ENCODE measurements at places on chromosomes 1 and 21.

- DNase-seq = no peak
Observed at GRCh38 chr1:6180268-6180706, at the start of gene CHD5. CHD5 (minus strand) TSS chr1:6180321; CDS start chr1:6180023, 298 bp downstream.

DNA sequence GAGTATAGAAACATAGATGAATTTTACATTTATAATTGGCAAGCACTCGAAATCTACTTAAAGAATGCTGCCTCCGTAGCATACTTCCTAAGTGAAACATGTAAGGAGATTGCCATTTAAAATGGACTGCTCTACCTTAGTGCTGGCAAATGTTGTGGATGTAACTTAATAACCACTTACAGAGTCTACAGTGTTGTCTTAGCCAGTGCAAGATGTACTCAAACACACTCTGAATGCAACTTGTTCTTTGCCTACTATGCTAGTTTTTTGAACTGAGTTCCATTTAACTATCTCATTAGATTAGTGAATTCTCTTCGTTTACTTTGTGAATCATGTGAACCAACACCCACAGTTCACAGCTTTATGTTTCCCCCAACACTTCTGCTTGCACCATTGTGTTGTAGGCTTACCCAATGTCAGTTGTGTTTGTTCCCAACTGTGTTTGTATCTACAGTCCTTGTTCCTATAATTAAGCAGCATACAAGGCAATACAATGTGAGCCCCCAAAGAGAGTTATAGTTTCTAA lies 345.5 kb upstream of the LYPLAL1 start:
- no peak for DNase-seq

- no peak for DNase-seq
Observed at GRCh38 chr1:98661544-98662355, at the start of gene SNX7. SNX7 (plus strand) TSS chr1:98661721; CDS start chr1:98661732, 11 bp downstream.

DNA sequence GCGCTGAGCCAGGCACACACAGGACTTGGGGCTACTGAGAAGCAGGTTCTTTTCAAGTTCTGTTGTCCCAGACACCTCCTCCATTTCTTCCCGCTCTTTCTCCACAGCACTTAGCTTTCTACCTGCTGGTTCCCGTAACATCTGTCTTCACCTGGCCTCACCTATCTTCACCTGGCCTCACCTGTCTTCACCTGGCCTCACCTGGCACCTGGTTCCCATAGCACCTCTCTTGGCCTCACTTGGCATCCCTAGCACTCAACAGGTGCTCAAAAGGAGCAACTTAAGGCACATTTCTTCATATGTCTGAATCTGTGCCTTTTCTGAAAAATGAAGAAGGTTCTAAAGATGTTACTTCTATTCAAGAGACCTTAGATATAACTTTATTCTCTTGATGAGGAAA lies 10.4 kb downstream of the KCNK1 start:
- no peak for DNase-seq

- no peak for DNase-seq
Observed at GRCh38 chr1:30527511-30528140, 195.8 kb downstream of the MATN1 start.

GRCh38 chr1:160860840-160861505 lies 1.7 kb downstream of the CD244 start:
- no peak for DNase-seq

DNA sequence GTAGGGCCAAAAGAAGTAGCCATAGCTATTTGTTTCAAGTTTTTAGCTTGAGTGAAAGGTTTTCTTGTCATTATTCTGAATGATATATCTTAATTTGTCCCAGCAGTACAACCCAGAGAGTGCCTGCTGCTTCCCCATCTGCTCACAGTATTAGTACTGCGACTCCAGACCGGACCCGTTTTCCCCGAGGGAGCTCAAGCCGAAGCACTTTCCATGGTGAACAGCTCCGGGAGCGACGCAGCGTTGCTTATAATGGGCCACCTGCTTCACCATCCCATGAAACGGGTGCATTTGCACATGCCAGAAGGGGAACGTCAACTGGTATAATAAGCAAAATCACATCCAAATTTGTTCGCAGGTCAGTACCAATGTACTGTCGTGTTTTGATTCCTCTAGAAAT lies 37.2 kb upstream of the C1orf115 start:
- no peak for DNase-seq

DNA sequence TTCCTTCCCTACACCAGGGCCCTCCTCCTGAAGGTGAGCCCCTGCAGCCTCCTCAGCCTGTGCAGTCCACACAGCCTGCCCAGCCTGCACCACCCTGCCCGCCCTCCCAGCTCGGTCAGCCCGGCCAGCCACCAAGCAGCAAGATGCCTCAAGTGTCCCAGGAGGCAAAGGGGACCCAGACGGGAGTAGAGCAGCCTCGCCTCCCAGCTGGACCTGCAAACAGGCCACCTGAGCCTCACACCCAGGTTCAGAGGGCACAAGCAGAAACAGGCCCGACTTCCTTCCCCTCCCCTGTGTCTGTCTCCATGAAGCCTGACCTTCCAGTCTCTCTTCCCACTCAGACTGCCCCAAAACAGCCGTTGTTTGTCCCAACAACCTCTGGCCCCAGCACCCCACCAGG lies 38.8 kb downstream of the ZBTB17 start:
- DNase-seq = no peak

DNA sequence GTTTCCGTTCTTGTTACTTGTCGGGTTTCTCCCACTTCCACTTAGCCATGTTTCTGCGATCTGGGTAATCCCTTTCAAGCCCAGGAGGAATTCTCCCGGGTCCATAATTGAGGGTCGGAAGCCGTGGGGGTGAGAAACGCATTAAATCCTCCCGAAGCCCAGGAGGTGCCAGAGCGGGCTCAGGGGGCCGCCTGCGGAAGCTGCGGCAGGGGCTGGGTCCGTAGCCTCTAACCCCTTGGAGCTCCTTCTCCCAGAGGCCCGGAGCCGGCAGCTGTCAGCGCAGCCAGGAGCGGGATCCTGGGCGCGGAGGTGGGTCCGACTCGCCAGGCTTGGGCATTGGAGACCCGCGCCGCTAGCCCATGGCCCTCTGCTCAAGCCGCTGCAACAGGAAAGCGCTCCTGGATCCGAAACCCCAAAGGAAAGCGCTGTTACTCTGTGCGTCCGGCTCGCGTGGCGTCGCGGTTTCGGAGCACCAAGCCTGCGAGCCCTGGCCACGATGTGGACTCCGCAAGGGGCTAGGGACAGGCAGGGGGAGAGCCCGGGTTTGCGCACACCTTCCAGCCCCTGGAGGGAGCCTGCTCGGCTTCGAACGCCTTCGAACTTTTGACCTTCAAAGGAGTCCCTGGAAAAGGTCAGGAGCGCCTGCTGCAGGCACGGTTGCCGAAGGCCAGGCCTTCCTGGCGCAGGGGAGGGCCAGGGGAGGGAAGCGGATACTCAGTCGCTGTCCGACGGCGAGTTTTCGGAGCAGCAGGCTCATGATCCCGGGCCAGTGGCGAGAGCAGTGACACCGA lies 1.7 kb upstream of the SIM2 start:
- no peak for DNase-seq

- DNase-seq = no peak
Observed at GRCh38 chr1:29986986-29987385, 736.4 kb downstream of the MATN1 start.

DNA sequence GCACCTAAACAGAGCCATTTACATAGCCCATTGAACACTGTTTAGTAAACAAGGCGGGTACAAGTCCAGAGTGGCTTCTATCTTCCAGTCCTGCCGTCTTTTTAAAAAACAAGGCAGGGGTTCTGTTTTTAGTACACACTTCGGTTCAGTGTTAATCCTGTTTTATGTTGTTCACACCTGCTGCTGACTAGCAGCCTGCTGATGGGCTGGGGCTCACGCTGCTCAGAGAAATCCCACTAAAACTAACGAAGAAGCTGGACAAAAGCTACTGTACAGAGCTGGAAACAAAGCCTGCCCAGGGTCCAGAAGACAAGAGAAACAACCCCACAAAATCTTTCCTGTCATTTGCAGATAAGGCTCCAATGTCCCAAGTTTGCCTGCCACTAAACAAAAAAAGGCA lies 13.2 kb downstream of the ESRRG start:
- no peak for DNase-seq

DNA sequence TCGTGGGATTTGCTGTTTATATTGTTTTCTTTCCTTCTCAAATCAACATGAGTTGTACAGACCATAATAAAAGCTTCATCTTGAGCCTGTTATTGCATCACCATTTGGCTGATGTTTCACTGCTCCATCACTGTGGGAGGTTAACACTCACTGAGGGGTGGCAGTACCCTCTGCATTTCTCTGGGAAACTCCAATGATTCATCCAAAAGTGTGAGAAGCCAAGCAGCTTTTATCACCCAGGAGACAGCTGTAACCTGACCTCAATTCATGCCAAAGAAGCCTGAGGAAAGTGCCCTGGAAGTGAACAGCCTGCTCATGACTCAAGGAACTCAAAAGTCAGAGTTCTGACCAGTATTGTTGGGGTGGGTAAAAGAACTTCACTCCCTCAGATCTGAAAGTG lies 84.1 kb downstream of the GPR88 start:
- DNase-seq = no peak

DNA sequence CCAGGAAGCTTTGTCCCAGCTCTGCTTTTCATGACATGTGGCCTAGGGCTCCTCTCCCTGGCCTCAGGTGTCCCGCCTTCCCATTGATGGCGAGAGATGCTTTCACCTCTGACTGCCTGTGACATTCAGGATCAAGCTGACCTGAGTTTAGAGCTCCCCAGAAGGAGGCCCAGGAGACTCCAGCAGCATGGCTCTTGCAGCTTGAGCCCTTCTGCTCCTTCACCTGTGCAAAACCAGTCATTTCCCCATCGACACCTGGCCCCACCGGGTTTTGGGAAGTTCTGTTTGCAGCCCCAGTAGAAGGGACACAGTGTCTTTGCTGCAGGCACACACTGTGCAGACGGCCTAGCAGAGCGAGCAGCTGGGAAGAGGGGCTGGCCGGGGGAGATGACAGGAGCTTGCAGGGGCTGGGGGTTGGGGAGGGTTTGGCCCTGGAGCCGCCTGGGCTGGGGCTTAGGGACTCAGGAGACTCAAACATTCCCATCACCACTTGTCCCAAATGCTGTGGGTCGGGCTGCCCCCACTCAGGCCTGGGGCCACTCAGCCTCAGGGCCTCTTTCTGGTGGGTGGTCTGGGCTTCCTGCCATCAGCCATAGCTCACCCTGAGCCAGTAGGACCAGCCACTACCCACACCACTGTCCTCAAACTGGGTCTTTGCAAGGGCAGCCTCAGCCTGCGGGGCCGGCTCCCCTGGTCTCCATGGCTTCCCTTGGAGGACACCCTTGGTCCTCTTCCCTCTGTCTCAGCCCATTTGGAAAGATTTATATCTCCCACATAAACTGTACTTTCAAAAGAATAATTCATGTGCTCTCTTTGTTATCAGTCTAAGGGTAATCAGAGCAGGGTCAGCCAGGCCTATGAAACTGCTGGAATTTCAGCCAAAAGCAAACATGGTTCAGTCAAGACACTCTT lies 3.8 kb upstream of the EDN2 start:
- no peak for DNase-seq

DNA sequence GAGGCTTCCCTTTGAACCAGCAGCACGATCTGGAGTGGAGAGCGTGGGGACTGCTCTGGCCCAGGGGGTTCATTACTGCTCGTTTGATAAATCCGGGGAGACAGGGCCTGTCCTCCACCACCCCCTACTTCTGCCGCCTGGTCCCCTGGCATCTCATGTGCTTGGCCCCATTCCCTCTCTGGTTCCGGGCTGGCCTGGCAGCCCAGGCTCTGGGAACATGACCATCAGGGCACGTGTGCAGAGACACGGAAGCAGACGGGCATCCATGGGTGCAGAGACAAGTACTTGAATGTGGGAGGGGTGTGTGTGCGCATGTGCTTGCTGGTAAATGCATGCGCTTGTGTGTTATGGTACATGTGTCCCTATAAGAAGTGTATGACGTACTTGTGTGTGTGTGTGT lies 75.5 kb downstream of the KIRREL1 start:
- no peak for DNase-seq

DNA sequence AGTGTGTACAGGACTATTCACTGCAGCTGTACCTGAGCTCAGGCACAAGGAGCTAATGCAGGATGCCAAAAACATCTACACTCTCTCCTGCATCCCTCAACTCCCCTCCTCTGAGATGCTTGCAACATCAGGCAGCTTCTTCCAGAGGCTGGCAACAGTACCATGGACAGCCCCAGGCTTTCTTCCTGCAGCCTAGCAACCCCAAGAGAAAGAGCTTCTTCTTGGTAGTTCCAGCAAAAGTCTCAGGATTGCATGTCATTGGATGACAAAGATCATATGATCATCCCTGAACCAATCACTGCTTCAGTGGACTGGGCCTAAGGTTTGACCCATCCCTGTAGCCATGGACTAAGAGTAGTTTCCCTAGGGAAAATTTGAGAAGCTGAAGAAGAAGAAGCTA lies 46.7 kb downstream of the CAMK2N1 start:
- no peak for DNase-seq

- no peak for DNase-seq
Observed at GRCh38 chr1:17292299-17293160, 15.5 kb upstream of the PADI4 start.

GRCh38 chr1:151970626-151971025 lies 23.0 kb downstream of the S100A10 start:
- DNase-seq = no peak

DNA sequence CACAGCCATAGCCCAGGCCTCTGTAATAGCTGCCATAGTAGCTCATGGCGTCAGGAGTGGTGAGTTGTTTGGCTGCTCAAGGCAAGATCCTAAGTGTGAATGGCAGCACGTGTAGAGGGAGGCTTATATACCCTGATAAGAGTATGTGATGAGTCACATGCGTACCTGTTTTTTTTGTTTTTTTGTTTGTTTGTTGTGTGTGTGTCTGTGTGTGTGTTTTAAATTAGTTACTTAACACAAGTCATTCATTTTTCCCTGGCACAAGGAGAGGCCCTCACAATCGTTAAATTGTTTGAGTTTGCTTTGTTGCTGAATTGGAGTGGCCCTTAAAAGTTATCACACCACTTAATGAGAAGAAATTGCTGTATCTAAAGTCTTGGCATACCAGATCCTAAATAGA lies at the start of gene KRTAP19-4:
KRTAP19-4 (minus strand) TSS at position 101 of the 400 bp plus-strand sequence; CDS start at position 46, 55 bp downstream.
- DNase-seq = no peak

DNA sequence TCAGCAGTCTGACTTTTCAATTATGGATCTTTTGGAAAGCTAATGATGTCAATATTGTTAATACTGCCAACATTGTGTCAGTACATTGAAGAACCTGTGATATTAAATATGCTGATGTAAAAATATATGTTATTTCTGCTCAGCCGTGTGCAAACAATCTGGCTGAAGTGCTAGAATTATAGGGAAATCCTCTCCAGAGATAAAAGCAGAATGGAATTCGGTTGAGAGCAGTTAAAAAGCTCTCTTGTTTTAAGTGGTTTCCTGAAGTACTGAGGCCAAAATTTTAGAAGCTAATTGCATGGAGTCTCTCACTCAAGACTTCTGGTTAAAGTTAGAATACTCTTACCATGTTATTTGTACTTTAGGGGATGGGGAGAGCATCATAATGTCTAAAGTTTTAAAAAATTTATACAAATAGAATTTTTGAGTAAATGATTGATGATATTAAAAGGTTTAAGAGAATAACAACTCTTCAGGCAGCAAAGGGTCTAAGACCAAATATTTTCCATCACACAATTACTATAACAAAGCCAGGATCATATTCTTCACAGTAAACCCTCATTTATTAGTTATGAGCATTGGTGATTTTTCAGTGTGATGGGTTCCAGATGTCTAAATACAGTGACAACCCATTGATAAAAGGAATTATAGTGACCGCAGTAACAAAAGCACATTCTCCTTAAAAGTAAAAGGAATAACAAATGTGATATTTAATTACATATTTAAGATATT lies 834.2 kb upstream of the CXADR start:
- DNase-seq = no peak
